ENCODE measurements at places on chromosomes 3 and 15.

- no peak for DNase-seq
Observed at GRCh38 chr3:34102288-34102687, 303.9 kb downstream of the PDCD6IP start.

GRCh38 chr3:193851941-193852674 is 259.1 kb downstream of the OPA1 start:
- DNase-seq = peak; percentile 47

DNA sequence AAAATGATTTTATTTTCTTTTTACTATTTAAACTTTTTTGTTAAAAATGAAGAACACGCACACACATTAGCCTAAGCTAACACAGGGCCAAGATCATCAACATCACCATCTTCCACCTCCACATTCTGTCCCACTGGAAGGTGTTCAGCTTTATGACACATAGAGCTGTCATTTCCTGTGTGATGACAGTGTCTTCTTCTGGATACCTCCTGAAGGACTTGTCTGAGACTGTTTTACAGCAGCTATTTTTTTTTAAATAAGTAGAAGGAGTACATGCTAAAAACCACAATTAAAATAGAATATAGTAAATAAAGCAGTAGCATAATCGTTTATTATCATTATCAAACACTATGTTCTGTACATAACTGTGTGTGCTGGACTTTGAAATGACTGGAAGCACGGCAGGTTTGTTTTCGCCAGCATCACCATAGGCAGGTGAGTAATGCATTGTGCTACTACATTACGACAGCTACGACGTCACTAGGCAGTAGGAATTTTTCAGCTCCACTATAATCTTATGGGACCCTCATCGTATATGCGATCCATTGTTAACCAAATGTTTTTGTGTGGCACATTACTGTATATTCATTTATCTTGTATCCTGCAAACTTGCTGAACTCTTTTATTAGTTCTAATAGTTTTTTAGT is 72.8 kb downstream of the KLF15 start:
- DNase-seq = no peak

GRCh38 chr15:78054966-78055365 is 22.5 kb downstream of the TBC1D2B start:
- DNase-seq = no peak

DNA sequence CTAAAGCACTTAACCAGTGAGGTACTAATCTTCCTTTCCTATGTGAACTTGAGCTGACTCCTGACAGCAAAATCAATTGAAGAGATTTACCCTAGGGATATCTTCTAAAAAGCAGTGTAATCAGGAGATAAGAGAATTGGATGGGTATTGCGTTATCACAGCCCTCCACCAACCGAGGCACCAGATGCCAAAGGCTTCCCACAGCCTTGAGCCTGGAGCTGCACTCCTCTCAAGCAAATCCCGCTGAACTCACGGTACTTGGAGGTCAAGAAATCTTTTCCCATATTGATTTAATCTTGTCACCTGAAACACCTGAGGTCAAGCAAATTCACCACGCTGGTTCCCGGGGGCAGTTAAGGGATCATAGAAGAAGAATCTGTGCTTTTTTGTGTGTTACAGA is 346.8 kb downstream of the TBL1XR1 start:
- no peak for DNase-seq

- no peak for DNase-seq
Observed at GRCh38 chr3:185718736-185719593, 105.9 kb downstream of the IGF2BP2 start.

- DNase-seq = no peak
Observed at GRCh38 chr3:149167898-149168297, 38.5 kb downstream of the HPS3 start.

DNA sequence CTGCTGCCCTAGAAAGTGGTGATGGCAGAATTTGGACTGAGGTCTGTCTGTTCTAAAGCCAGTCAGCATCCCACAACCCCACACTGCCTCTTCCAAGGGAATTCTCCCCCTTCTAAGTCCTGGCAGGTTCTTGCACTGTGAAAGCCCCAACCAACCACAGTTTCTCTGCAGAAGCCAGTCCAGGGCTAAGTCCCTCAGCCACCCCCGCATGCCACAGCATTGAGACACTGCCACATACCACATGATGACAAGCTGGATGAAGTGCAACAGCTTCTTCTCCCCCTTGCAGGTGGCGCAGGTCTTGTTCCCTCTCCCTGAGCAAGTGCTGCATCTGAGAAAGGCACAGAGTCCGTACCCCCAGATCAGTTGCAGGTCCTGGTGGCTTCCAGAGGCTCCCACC is 18.6 kb downstream of the SSUH2 start:
- no peak for DNase-seq

DNA sequence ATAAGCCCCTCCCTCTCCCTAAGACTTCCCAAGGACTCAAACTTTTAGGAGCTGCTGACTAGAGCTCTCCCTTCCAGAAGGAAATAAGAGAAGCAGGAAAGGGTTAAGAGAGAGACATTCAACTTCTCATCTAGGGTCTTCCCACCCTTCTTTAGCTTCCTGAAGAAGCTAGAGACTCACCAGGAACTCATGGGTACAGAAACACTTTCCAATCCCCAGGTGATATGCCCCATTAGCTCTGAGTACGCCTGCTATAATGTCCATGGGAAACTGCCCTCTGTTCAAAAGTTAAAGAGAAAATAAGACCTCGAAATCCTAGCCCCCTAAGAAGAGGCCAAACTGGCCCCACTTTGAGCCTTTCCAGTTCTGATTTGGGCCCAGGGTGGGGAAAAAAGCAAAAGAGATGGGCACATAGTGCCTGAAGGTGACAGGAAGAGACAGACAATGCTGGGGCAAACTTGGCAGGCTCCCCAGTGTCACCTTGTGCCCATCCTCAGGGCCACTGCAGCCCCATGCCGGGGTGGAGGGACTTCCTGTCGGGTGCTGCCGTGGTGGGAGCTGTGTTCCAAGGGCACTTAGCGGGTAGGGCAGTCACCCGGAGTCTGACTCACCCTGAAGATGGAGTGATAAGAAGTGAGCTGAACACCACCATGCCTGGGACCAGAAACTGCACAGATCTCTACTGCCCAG is 29.5 kb downstream of the CCDC12 start:
- no peak for DNase-seq

GRCh38 chr3:176920766-176921160 is 276.5 kb downstream of the TBL1XR1 start:
- DNase-seq = no peak

GRCh38 chr3:151290673-151291072 is 12.3 kb upstream of the P2RY14 start:
- DNase-seq = no peak

DNA sequence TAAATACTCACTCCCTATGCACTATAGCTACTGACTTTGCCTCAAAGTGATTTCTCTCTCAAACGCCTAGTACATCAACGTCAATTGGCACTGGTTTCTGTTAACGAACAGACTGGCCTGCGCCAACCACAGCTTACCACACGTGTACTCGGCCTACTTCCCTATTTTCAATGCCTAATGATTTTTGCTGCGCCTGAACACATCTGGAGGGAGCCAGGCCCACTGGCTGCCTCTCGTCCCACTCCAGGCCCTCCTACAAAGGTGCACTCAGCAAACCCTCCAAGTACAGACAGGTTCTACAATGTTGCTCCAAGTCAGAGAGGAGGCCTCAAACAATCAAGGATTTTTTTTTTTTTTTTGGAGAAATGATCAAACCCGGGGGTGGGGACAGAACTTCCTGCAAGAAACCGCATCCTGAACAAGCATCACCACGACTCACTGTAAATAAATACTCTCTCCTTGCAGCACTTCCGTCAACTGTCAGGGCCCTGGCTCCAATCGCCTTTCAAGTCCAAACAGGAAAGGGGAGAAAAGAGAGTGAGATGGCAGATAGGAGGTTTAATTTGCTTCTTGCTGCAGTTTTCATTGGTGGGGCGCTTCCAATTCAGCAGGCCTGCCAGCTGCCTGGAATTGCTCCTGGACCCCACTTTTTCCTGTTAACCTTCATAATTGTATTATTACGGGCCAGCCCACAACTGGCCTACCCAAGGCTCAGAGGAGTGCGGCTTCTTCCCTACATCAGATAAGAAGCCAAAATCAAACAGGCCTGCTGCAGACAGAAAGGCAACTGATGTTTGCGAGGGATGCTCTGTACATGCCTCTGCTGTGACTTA is 139.3 kb downstream of the FOXP1 start:
- DNase-seq = no peak

GRCh38 chr3:186985661-186986364 is 55.5 kb downstream of the ST6GAL1 start:
- no peak for DNase-seq

DNA sequence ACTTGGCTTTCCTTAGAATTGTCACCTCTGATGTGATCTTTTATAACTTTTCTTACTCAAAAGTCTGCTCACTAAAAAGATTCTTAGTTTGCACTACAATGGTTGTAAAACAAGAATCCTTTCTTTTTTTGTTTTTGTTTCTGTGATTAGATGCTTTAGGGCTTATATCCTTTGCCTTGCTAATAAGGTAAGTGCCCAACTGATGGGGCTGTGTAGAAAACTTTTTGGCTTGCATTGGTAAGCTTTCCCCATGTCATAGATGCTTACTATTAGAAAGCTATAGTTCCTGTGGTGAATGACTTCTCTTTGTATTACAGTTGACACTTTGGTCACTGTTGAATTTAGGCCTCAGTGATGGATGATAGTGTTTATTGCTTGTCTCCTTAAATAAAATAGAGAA is 5.1 kb downstream of the ABHD5 start:
- no peak for DNase-seq

GRCh38 chr3:183692436-183692835 is 5.2 kb upstream of the YEATS2 start:
- DNase-seq = no peak

GRCh38 chr3:152400887-152401286 is 132.2 kb downstream of the MBNL1 start:
- DNase-seq = no peak

DNA sequence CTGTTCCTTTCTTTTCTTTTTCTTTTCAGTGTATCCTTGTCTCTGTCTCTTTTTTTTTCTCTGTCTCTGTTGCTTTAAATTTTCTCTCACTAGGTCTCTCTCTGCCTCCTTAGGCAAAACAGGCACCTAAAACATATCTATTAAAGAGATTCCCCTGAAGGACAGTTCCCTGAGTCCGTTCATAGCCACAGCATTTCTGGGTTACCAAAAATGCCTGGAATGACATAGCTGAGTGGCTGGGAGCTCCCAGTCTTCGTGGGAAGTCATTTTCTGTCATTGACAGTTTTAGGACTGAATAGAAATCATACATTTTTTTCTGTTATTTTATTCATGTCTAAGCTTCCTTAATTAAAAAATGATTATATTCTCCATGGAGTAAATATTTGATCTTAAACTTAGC is 323.8 kb upstream of the AZI2 start:
- DNase-seq = no peak

DNA sequence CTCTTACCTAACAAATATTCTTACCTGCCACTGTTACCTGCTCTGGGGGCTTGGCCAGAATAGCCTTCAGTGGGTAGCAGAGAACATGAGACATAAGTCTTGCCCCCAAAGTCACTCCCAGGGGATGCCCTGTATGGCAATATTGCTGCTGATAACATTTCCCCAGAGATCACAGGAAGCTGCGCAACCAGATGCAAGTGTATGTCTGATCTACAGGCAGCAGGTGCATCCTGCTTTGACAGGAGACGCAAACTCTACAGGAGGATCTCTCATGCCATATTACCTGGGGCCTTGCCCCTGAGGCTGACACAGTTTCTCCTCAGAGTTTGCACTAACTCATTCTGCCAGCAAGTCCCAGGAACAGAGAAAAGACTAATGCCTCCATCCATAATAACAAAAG is 174.4 kb upstream of the LPP start:
- no peak for DNase-seq

DNA sequence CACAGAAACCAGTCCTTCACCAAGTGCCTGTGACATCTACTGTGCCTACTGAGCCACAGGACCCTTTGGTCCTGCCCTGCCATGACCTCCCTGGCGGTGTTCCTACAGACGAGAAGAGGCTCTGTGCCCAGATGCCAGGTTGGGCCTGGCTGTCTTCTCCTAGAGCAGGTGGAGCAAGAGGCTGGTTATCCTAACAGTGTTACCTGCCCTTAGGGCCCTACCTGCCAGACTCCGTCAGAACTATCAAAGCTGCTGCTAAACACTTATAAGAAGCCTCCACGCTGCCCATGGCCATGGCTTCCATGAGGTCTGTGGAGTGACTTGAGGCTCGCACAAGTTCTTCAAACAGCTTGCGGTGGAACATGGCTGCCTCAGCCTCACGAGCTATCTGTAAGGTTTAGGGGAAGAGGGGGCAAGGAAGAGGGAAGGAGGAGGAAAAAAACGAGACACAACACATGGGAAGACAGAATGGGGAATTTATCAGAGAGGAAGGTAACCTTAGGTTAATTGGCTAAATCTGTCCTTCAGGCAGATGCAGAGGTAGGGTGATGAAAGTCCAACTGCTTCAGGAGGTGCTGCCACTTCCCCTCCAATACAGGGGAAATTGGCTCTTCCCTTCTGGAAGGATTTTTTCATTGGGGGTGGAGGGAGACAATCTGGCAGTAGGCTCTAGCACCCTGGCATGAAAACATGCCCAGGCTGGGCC is 5.4 kb upstream of the GRAMD2A start:
- no peak for DNase-seq

- DNase-seq = no peak
Observed at GRCh38 chr3:142057331-142057725, 92.0 kb downstream of the TFDP2 start.

- DNase-seq = no peak
Observed at GRCh38 chr3:47475029-47475569, 642 bp downstream of the SCAP start.

GRCh38 chr3:21836227-21836626 is 85.2 kb upstream of the ZNF385D start:
- DNase-seq = no peak

DNA sequence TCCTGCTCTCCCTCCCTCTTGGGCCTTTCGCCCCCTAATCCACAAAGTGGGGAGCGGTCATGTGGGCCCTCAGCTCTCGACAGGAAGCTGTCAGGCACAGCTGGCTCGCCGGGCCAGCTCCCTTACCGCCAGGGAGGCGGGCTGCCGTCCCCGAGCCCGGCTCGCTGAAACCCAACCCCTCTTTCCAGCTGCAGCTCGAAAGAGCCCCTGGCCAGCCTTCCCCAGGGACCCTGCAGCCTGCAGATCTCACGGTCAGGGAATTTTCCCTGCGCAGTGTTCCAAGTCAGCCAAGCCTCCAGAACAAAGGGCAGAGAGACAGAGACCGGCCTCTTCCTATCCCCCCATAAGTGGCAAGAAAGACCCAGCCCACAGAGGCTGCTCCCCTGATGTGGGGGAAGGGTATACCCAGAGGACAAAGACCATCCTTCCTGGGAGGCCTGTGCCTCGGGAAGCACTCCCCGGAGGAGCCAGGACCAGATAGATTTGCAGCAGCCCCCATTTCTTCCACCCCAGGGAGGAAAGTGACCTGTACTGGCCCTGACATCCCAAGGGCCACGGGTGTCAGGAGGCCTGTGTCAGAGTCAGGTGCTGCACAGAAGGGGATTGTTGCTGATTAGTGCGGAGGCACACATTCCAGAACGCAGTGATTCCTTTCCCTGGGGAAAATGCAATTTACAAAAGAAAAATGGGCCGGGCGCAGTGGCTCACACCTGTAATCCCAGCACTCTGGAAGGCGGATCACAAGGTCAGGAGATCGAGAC is 32.6 kb downstream of the MAGEF1 start:
- DNase-seq = peak; percentile 84
